Aorta (tissue), 5 donors: ENCODE measurements at places on chromosomes 5 and 9. TPM values are rescaled to one million over a fixed set of nuclear protein-coding genes. Genes with fewer than 3 reads are reported as not detected.
A peak's percentile ranks its signal among the peaks of the same experiment; 100 is the strongest.

PCSK5 gene
- 37.5 TPM for total RNA-seq

HSDL2 gene
- total RNA-seq: 30.4 TPM

GARIN3 gene
- not detected for total RNA-seq

F2R gene
- total RNA-seq: 17.8 TPM

STXBP1 gene
- 69.0 TPM for total RNA-seq

ROR2 gene
- total RNA-seq: 1.6 TPM

CCNI2 gene
- not detected for total RNA-seq

CAMLG gene
- 31.2 TPM for total RNA-seq

- no peaks in the 10 kb centered on the region for H3K36me3 ChIP-seq
- H3K27me3 ChIP-seq: no peaks in the 10 kb centered on the region
- H3K4me1 ChIP-seq: no peaks in the 10 kb centered on the region
- DNase-seq: no peak
- no peak overlapping the region for H3K4me3 ChIP-seq
These were observed 7.1 kb downstream of the ANP32B start for GRCh38 chr9:97990259-97990658.

DNA sequence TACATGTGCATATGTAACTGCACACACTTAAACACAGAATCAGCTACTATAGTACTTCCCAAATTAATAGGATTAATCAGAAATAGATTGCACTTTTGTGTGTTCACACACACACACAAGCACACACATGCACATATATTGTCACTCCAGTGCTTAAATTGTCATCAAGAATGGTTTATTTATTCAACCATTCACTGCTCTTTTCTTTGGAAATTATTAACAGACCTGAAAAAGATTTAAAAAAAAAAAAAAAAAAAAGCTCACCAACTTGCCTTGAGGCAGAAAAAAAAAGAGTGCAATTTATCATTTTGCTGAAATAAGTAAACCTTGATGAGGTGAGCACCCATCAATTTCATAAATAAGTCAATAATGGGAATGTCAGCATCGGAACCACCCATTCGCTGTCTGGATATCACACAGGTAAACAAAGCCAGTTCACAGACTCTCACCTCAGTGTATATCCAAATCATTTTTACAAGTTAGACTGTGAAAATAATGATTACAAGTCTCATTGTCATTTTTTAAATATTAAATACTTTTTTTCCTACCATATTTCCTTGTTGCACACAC, 562.8 kb downstream of the BNC2 start:
- DNase-seq: no peak
- H3K4me3 ChIP-seq: no peak overlapping the region

DNA sequence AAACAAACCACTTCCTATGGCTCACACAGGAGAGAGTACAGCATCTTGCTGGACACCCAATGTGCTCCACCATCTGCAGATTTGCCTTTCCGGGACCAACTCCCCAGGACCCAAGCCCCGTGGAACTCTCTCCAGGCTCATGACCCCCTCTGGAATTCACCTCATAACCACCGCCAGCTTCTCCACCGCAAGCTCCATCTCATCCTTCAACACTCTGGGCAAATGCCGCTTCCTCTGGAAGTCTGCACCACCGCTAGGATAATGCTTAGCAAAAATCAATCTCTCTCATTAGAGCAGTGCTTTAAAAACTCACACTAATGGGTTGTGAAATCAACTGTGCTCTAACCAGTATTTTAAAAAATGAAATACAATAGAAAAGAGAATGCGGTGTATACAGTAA, 150.0 kb downstream of the COL23A1 start:
- H3K27ac ChIP-seq: no peak overlapping the region
- DNase-seq: peak; percentile 26
- no peaks in the 10 kb centered on the region for H3K4me1 ChIP-seq
- no peak overlapping the region for H3K4me3 ChIP-seq

DNA sequence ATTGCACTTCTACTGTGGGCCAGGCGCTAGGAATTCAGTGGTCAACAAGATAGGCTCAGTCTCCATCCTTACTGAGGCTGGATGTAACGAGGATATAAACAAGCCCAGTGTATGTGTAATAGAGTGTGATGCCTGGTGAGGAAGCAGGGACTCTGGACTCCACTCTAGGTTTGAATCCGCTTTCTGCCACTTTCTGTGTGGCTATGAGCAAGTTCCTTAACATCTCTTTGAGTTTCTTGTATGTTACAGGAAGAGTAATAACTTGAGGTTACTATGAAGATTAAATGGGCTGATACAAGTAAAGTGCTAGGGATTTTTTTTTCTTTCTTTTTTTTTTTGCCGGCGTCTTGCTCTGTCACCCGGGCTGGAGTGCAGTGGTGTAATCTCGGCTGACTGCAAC, 12.4 kb downstream of the DOCK2 start:
- no peaks in the 10 kb centered on the region for H3K4me1 ChIP-seq
- no peak overlapping the region for H3K27ac ChIP-seq
- no peaks in the 10 kb centered on the region for H3K36me3 ChIP-seq
- no peaks in the 10 kb centered on the region for H3K27me3 ChIP-seq
- DNase-seq: no peak
- no peak overlapping the region for H3K4me3 ChIP-seq

- H3K4me3 ChIP-seq: no peak overlapping the region
- H3K4me1 ChIP-seq: no peaks in the 10 kb centered on the region
- H3K27me3 ChIP-seq: peaks cover 2% of the 10 kb centered on the region
- no peak overlapping the region for H3K27ac ChIP-seq
These were observed 30.0 kb upstream of the SH3RF2 start for GRCh38 chr5:145906401-145906800.

- no peaks in the 10 kb centered on the region for H3K27me3 ChIP-seq
- no peaks in the 10 kb centered on the region for H3K36me3 ChIP-seq
These were observed 345 bp downstream of the DNAI1 start for GRCh38 chr9:34458959-34459340.

DNA sequence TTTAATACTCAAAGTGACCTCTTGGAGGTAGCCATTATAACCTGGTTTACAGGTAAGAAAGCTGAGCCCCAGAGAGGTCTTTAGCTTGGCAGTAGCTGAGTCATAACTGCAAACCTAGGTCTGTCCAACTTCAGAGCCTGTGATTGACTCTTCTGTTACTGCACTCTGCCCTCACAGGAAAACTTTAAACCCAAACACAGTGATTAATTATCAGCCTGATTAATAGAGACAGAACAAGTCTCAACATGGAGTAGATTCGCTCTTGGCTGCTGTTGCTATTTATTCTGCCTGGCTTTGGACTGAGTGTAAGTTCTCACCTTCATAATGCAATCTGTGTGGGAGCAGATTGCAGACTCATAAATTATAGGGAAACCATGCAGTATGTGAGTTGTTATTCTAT, 27.4 kb upstream of the TXN start:
- H3K4me1 ChIP-seq: no peaks in the 10 kb centered on the region
- H3K36me3 ChIP-seq: no peaks in the 10 kb centered on the region
- DNase-seq: no peak

DNA sequence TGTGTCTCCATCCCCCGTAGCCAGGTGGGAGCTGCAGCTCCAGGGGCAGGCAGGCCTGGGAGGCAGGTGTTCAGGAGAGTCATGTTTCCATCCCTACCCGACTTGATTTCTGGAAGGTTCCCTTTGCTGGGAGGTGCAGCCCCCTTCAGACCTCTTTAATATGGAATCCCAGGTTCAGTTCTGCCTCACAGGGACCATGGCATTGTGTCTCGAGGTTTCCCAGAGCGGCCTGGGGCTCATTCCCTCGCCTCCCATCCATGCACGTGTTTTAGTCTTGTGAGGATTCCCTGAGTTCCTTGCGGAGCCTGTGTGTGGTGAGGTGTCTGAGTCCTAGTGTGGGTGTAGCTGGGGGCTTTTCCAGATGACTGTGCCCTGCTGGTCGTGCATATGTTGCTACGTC, 16.5 kb upstream of the AHRR start:
- H3K36me3 ChIP-seq: no peaks in the 10 kb centered on the region
- H3K4me3 ChIP-seq: no peak overlapping the region
- H3K27me3 ChIP-seq: no peaks in the 10 kb centered on the region
- H3K27ac ChIP-seq: no peak overlapping the region
- no peaks in the 10 kb centered on the region for H3K4me1 ChIP-seq

- no peaks in the 10 kb centered on the region for H3K4me1 ChIP-seq
- no peak for DNase-seq
- H3K27ac ChIP-seq: no peak overlapping the region
- H3K36me3 ChIP-seq: no peaks in the 10 kb centered on the region
- H3K4me3 ChIP-seq: no peak overlapping the region
These were observed 7.8 kb upstream of the IL12B start for GRCh38 chr5:159338118-159338517.

DNA sequence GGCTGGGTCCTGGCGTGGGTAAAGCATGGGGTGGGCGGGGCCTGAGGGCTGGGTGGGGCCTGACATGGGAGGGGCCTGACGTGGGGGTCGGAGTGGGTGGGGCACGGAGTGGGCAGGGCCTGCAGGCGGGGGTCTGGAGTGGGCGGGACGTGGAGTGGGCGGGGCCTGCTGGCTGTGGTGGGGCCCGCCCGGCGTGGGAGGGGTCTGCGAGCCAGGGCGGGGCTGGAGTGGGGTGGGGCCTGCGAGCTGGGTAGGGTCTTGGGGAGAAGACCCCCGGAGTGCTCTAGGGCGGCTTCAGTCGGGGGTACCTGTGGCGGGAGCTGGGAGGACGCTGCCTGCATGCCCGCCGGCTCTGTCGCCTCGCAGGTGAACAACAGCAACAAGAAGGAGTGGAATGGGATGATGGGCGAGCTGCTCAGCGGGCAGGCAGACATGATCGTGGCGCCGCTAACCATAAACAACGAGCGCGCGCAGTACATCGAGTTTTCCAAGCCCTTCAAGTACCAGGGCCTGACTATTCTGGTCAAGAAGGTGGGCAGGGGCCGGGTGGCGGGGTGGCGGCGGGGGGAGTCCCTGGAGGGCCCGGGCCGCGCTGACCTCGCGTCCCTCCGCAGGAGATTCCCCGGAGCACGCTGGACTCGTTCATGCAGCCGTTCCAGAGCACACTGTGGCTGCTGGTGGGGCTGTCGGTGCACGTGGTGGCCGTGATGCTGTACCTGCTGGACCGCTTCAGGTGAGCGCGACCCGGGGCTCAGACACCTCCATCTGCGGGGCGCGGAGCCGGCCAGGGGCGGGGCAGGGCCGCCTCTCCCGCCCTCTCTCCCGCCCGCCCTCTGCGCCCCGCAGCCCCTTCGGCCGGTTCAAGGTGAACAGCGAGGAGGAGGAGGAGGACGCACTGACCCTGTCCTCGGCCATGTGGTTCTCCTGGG, 8.0 kb downstream of the LRRC26 start:
- no peaks in the 10 kb centered on the region for H3K4me1 ChIP-seq
- H3K27me3 ChIP-seq: peaks cover 1% of the 10 kb centered on the region
- H3K27ac ChIP-seq: no peak overlapping the region
- H3K4me3 ChIP-seq: no peak overlapping the region

GRCh38 chr9:22454016-22454415, 7.4 kb downstream of the DMRTA1 start:
- H3K27ac ChIP-seq: no peak overlapping the region
- no peak overlapping the region for H3K4me3 ChIP-seq
- H3K4me1 ChIP-seq: no peaks in the 10 kb centered on the region
- H3K27me3 ChIP-seq: no peaks in the 10 kb centered on the region
- no peaks in the 10 kb centered on the region for H3K36me3 ChIP-seq

DNA sequence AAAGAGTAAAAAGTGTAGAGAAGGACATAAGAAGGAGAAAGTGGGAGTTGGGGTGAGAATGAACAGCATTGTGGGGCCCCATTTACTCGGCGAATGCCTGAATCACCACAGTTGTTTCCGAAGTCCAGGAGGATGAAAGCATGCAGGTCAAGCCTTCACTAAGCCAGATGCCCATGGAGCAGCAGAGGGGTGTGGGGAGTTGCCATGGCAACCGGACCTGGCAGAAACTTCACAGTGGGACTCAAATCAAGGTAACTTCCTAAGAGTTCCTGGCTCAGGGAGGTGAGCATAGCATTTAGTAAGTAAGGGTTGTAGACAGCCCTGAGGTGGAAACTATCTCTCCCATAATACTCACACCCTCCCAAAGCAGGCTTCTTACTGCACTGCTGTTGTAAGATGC, 357.1 kb downstream of the TRIM32 start:
- no peaks in the 10 kb centered on the region for H3K27me3 ChIP-seq
- no peaks in the 10 kb centered on the region for H3K36me3 ChIP-seq
- H3K4me1 ChIP-seq: no peaks in the 10 kb centered on the region
- DNase-seq: no peak
- no peak overlapping the region for H3K4me3 ChIP-seq

DNA sequence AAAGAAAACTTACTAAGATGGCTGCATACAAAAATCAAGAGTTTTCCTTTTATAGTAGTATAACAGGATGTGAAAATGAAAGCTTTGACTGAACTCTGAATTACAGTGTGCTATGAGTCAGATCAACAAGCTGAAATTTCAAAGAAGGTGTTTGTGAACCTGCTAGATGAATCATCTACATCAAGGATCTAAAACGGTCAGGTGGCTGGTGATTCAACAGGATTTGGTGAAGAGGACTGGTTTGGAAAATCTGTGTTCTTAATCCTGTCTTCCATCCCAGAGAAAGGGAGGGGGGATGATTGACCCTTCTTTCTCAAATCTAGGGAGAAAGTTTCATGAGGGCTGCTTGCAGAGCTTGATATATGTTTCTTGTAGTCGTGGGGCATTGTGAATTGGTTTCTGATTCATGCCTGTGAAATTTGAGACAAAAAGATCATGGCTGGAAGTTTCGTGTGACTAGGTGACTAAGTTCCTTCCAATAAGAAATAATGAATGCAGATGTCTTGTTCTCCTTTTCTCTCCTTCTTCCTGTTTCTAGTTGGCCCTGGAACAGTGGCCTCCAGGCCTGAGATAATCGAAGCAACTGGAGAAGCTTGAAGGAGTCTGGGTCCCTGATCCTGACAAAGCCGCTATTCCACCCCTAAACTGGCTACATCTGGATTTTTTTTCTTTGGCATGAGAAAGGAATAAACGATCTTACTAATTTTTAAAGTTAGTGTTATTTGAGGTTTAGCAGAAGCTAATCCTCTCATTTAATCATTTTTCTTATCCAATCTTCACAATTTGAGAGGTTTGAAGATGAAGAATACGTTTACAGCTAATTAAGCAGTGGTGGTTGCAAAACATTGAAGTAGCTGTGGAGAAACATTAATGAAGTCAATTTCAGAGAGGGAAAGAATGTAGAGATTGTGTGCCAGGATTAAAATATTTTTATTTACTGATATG, 67.2 kb downstream of the MRPS30 start:
- H3K4me1 ChIP-seq: no peaks in the 10 kb centered on the region
- H3K27me3 ChIP-seq: no peaks in the 10 kb centered on the region
- H3K36me3 ChIP-seq: no peaks in the 10 kb centered on the region
- no peak overlapping the region for H3K4me3 ChIP-seq

DNA sequence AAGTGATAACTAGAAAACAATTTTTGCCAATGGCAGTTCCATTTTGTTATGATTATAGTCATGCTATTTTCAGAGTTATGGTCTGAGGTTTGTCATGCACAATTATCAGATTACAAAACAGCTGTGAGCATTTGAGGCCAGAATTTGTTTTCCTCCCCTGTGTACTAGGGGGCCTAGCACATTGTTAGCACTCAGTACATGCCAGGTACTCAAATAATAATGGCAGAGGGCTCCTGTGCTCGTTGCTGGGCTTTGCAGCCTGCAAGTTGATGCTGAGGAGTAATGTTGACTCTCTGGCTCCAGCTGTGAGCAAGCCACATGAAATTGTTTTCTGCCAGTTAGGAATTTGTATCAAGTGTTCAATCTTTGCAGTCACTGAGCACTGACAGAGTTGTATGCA, 6.9 kb downstream of the DNAI1 start:
- H3K4me3 ChIP-seq: no peak overlapping the region
- H3K36me3 ChIP-seq: no peaks in the 10 kb centered on the region
- H3K27ac ChIP-seq: no peak overlapping the region
- no peaks in the 10 kb centered on the region for H3K27me3 ChIP-seq
